ENCODE measurements at places on chromosomes 13 and 19.

DNA sequence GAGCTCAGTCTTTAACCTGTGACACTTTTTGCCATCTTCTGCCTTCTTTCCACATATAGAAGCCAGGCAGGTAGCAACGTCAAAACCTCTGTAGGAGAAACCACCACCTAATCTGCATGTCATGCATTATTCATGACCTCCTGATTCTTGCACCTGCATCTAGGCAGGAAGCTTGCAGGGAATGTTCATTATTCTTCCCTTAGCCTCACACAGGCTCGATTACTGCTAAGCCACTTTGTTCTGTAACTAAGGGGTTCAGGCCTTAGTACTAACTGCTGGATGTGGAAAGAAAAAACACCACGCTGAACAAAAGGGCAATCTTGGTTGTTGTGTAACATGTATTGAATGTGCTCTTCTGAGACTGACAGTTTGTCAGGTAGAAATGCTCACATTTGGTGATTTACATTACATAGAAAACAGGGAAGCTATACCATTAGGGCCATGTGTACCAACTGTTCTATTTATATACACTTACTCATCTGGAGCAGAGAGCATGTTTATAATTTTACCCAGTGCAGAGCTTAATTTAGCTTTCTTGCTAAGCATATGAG lies 366.9 kb downstream of the KLF12 start:
- no peak for DNase-seq

- no peak for DNase-seq
Observed at GRCh38 chr13:33496336-33496735, 210.8 kb upstream of the STARD13 start.

DNA sequence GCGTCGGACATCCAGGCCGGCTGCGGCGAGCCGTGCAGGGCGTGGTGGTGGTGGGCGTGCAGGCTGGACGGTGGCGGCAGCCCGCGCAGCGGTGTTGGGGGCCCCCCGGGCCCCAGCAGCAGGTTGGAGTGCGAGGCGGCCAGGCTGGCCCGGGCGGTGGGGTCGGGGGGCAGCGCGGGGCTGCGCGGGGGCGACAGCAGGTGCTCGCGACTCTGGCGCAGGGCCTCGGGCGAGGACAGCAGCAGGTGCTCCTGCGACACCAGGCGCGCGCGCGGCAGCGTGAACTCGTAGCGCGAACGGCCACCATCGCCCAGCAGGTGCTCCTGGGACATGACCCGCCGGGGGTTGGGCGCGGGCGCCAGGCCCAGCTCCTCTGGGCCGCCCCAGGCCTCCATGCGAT lies 9.8 kb downstream of the SHISA7 start:
- DNase-seq: no peak

DNA sequence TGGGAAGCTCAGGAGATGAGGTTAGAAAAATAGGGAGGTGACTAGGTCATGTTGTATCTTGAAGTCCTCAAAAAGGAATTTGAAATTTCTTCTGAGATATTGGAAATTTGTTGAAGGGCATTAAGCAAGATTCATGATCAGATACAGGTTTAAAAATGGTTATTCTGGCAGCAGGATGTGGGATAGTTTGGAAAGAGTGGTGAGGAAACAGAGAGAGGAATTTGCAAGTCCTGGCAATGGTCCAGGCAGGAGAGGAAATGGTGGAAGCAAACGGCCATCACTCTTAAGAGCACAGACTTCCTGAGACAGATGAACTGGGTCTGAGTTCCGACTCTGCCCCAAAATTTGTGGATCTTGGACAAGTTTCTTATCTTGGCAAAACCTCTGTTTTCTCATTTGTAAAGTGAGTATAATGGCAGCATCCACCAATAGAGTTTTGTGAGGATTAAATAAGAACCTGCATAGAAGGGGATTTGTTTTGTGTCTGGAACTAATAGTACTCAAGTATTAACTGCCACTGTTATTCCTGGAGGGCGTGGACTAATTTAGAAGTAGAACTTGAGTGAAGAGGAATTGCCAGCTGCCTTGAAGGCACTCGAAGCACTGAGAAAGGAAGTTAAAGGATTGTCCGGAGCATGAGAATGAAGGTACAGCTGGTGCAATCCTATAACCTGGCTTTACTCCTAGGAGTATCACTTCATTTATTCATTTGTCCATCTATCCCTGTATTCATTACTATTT lies 99.6 kb downstream of the CCNA1 start:
- no peak for DNase-seq

GRCh38 chr13:103140001-103140671 lies 73.9 kb upstream of the SLC10A2 start:
- peak; percentile 52 for DNase-seq
